HS-5 (cell line): ENCODE measurements at places on chromosomes 16 and 17.

GRCh38 chr17:30375661-30376060, 3.1 kb upstream of the CPD start:
- DNase-seq = no peak

DNA sequence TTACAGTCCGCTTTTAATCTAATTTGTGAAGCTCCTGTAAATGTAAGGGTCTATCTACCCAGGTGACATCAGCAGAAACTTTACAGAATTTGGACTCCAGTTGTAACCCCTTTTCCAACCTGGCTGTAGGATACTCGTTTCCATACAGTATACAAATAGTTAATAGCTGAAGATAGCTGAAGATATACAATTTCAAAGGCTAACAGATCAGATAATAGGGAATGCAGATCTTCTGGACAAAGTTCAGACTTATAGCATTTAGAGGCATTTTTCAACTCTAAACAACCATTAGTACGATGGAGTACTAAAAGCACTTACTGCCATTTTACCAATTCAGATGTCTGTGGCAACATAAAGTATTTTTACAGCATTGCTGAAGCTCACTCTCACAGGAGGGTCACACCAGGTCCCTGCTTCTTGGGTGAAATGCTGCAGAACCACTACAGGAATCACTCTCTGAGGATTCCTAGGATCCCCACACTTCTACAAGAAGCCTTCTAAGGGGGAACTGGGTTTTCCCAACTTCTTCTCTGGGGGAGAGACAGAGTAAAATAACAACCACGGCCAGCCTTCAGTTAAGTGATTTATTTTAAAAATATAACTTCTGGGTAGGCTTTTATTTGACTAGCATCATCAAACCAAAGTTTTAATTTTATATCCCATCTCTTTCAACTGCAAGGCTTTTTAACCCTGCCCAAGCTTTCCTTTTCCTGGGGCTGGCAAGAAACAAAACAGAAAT, 2.9 kb downstream of the VEZF1 start:
- DNase-seq = no peak

GRCh38 chr17:61366076-61366714, 33.4 kb upstream of the TBX2 start:
- no peak for DNase-seq

DNA sequence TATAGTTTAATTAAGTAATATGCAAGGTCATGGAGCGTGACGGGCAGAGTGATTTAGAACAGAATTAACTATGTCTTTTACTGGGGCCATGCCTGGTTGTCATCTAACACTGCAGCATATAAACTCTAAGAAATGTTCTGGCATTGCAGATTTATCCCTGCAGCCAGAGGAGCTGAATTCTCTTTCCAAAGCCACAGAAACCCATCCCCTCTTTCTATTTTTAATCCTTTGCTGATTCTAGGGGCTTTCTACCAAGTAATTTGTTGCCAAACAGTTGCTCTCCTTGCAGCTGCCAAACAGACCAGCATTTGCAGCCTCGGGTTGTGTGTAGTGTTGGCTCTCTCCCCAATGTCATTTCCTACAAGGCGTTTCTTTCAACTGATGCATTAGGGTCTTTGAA, 243.2 kb upstream of the MON1B start:
- DNase-seq = no peak

DNA sequence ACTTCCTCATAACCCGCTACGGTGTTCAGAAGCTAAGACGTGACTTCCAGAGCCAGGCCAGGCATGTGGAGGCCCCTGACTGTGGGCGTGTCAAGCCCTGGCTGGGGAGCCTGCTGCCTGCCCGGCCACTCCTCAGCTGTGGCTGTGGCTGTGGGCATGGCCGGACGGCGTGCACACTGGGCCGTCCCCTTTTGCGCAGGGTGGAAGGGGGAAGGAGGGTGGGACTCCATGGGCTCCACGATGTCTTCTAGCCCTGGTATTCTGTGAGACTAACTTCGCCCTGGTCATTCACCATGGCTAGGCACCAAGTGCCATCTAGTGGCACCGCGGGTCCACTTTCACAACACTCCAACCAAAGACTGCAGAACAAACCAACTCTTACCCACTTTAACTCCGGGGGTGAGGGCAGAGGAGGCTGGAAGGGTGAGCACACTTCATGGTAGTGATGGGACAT, 67.9 kb downstream of the N4BP1 start:
- no peak for DNase-seq

DNA sequence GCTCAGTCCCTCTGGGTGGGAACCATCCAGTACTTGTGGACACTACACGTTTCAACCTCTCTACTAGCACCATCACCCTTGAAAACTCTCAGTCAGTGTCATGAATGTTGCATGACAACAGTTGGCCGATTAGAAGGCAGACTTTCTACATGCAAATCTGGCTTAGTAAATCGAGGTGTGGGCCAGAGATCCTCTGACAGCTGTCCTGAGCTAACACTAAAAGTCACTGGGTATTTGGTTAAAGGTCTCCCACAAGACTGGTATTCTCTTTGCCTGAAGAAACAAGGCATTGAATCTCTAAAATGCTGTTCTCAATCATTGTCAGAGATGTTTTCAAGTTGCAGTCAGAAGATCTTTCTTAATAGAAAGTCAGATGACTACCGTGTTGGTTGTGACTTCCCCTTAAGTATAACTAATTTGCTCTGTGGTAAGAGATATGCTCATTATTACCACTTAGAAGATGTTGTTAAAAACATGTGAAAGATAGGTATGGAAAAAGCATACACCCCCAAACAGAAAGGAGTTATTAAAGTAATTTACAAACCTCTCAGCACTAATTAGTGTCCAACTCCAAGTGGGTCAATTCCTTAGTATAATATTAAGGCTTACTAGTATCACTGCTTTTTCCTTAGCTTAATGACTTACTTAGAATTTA, 62.3 kb downstream of the WNT3 start:
- no peak for DNase-seq

GRCh38 chr16:63806794-63807506, 1314.9 kb downstream of the CDH11 start:
- DNase-seq = no peak

DNA sequence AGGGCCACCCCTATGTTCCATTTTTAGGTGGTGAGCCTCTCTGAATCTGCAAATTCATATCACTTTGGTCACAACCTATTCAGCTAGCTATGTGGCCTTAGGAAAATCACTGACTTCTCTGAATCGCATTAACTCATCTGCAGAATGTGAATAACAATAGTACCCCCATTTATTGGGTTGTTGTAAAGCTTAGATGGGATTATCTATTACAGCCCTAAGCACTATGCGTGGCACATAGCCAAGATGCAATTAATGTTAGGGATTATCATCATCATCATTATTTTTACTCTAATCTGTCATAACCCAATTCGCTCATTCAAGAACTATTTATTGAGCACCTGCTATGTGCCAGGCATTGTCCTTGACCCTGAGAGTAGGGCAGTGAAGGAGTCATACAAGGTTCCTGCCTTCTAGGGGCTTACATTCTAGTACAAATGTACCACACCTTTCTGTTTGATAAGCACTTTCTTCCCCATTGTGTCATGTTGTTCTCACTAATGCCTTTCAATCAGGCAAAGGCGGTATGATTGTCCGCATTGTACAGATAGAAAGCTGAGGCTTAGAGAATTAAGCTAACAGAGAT, 38.5 kb downstream of the CHD9 start:
- no peak for DNase-seq

GRCh38 chr17:77746393-77746792, 212.1 kb upstream of the TNRC6C start:
- DNase-seq = no peak

DNA sequence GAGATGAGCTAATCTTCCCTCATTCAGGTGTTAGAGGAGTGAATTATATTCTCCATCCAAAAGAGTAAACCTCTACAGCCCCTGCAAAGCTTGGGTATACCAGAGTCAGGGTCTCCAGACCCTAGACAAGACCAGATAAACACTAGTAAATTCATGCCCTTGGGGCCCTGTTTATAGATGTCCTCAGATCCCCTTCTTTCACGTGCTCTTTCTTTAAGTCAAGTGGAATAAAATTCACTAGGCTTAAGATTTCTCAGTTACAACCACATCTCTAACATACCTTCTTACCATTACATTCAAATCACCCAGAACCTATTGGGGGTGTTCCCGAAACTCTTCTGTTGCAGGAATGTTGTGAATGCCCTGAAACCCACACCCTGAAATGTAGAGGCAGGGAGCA, 2.2 kb upstream of the C17orf58 start:
- DNase-seq = no peak

DNA sequence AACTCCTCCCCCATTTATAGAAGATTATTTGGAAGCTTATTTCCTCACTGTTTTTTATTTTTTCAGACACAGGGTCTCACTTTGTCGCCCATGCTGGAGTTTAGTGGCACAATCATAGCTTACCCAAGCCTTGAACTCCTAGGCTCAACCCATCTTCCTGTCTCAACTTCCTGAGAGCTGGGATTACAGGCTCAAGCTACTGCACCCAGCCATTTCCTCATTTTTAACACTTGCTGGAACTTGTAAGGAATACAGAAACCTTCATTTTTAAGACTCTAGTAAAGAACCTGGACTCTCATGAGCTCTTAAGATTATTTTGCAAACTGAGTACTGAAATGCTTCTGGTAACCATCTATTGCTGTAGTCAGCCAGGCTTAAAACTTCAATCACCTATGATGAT, 29.9 kb downstream of the KANSL1 start:
- no peak for DNase-seq
